ENCODE measurements at places on chromosomes 6 and 20.

DNA sequence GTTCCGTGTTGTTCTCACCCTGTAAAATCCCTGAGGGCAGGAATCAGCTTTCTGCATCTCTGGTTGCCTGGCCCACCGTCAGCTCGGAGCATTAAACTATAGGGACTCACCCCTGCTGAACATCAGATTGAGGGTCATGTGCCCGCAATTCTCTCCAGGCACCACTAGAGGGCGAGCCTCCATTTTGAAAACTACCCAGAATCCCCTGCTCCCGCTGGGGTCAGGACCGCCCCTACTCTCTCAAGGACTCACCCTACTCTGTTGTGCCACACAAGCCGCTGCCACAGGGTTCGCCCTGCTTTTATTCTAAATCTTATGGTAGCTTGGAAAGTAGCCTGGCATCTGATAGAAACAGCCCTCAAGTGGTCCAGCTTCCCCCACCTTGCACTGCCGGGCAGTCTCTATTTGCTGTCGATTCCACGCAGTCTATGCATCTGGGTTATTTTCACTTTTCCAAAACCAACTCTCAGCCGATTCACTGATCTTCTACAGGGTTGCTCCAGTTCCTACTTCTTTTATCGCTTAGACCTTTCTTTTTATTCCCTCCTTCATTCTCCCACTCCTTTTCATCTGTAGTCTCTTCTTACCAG is 244.1 kb upstream of the QKI start:
- DNase-seq = no peak

DNA sequence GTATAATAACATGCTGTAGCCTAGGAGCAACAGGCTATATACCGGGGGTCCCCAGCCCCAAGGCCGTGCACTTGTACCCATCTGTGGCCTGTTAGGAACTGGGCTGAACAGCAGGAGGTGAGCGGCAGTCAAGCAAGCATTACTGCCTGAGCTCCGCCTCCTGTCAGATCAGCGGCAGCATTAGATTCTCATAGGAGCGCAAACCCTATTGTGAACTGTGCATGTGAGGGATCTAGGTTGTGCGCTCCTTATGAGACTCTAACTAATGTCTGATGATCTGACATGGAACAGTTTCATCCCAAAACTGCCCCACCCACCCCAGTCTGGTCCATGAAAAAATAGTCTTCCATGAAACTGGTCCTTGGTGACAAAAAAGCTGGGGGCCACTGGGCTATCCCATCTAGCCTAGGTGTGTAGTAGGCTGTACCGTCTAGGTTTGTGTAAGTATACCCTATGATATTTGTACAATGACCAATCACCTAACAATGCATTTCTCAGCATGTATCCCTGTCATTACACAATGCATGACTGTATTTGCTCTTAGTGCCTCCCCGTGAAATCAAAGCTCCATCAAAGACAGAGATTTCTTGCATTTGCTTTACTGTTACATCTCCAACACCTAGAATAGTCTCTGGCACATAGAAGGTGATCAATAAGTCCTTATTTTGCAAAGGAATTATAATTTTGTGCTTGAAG is 30.8 kb downstream of the NHSL1 start:
- no peak for DNase-seq

DNA sequence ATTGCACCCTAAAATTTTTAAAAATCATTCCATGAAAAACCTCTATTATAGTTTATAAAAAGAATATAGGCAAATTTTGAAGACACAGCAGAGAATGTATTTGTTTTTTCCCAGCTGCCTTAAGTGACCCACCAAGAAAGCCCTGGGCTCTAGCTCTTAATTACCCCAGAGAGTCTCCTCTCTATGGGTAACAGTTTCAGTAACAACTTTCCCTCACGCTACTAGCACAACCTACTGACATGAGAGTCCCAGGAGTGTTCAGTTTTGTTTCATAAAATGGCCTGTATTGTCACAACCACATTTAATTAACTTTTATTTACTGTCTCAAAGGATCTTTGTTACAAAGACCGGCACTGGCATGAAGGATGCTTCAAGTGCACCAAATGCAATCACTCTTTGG is 41.5 kb downstream of the FHL5 start:
- DNase-seq = no peak

DNA sequence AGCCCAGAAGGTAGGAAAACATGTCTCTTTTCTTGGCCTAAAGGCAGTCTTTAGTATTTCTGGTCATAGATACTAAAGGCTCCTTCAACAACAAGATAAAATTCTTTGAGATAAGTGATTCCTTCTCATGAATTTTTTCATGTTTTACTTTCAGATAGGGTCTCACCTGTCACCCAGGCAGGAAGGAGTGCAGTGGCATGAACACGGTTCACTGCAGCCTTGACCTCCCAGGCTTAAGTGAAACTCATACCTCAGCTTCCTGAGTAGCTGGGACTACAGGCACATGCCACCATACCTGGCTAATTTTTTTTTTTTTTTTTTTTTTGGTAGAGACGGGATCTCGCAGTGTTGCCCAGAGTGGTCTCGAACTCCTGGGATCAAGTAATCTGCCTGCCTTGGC is 9.1 kb downstream of the PNLDC1 start:
- no peak for DNase-seq

Measured in CD4-positive, alpha-beta T cell treated with Interleukin-6 at 100 ng/mL for 8 hours (primary cell).